Stimulated activated CD8-positive, alpha-beta memory T cell treated with anti-CD3 and anti-CD28 coated beads, Interleukin-4, amount 100 ng/mL, for 1 hour (primary cell): ENCODE measurements at places on chromosomes 5 and 9.

- no peak for DNase-seq
Observed at GRCh38 chr9:4206718-4207117, 93.2 kb downstream of the GLIS3 start.

GRCh38 chr5:135484674-135485086 lies 32.5 kb upstream of the TIFAB start:
- DNase-seq, result no peak

GRCh38 chr5:112886975-112887374 lies 25.9 kb downstream of the SRP19 start:
- DNase-seq, result no peak

- DNase-seq, result no peak
Observed at GRCh38 chr5:170722316-170722715, 61.2 kb upstream of the GABRP start.

DNA sequence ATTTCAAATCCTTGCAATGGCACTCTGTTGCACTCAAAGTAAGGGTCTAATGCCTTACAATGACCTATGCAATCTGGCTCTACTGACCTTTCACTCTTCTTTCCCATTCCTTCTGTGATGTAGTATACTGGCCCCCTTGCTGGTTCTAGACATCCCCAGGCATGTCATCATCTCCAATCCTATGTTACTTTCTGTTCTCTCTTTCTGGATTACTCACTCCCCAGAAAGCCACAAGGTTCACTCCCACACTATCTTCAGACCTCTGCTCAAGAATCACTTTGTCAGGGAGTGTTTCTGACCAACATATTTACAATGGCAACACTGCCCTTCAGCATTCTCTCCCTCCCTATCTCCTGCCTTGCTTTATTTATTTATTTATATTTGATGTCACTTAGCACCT lies 802.2 kb upstream of the WWC1 start:
- no peak for DNase-seq

DNA sequence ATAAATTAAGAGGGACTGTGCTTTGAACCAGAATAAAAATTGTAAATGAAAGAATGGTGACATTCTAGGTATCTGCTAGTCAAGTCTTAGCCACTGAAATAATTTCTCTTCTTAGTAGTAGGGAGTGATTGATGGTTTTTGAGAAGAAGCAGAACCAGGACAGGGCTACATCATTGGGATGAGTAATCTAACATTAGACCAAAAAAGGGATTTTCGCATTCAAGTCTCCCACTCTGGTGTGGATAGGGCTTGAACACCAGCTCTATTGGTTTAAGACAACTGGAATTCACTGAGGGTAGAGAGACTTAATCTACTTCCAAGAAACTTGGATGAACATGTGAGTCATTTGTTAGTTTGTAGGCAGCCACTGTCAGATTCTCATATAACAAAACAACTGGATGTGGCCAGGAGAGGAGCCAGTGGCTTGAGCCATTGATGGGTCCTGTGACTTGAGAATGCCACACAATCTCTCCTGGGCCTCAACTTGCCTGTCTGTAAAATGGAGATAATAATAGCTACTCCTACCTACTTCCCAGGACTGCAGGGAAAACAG lies 16.6 kb downstream of the FAT2 start:
- no peak for DNase-seq

DNA sequence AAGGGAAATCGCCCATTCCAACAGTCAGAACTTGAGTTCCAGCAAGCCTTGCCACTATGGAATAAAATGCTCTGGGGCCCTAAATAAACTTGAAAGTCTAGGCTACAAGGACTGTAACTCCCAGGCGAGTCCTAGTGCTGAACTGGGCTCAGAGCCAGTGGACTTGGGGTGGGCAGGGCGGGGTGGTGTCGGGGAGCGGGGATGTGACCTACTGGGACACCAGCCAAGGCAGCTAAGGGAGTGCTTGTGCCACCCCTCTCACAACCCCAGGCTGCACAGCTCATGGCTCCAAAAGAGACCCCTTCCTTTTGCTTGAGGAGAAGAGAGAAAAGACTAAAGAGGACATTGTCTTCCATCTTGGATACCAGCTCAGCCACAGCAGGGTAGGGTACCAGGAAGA lies 61.5 kb downstream of the MEIKIN start:
- no peak for DNase-seq

GRCh38 chr5:31680528-31680927 lies 41.6 kb downstream of the PDZD2 start:
- no peak for DNase-seq
